ENCODE measurements at places on chromosomes 1 and 21. TPM values are rescaled to one million over a fixed set of nuclear protein-coding genes. Genes with fewer than 3 reads are reported as not detected.

GRCh38 chr1:109773900-109774485 is 10.3 kb upstream of the EPS8L3 start:
- H3K36me3 ChIP-seq, result no peaks in the 10 kb centered on the region
- no peak for DNase-seq
- no peak overlapping the region for H3K27ac ChIP-seq
- peaks cover 22% of the 10 kb centered on the region for H3K4me1 ChIP-seq

DNA sequence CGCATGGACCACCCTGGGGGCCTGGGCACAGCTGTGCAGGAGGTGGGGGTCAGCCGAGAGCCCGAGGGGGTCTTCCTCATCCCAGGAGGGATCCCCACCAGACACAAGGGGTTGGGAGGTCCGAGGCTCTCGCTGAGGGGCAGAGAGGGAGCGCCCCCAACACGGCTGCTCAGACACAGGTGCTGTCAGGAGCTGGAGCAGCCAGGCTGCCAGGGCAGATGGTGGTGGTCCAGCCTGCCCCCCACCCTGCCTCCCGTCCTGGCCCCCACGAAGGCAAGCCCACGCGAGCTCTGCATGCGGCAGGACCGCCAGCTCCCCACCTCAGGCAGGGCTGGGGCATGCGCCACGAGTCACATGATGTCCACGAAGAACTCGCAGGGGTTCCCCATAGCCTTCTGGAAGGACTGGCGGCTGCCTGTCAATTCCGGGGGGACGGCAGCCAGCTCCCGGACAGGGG is 4.7 kb downstream of the TAS1R3 start:
- H3K27me3 ChIP-seq, result no peaks in the 10 kb centered on the region
- H3K36me3 ChIP-seq, result peaks cover 4% of the 10 kb centered on the region
- H3K27ac ChIP-seq, result no peak overlapping the region
- H3K4me3 ChIP-seq, result no peak overlapping the region
- no peak for DNase-seq

DNA sequence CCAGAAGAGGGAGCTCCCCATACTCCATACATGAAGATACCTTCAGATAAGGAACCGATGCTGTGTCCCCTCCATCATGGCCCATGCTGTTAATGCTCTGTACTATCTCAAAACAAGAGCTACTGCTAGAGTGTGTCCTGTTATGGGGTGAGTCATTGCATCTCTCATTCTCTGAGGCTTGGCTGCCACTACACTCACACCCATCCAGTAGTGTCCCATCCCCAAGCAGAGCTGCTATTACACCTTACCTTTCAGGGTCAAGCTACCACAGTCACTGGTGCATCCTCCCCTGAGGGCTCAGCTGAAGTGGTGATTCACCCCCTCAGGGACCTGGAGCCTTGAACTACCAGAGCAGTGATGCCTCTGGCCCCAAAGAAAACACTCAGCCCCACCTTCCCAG is 198.5 kb downstream of the PLA2G4A start:
- no peak overlapping the region for H3K27ac ChIP-seq
- DNase-seq, result no peak
- H3K4me3 ChIP-seq, result no peak overlapping the region
- H3K27me3 ChIP-seq, result no peaks in the 10 kb centered on the region

GRCh38 chr1:52263153-52263910 is 102.7 kb downstream of the CC2D1B start:
- DNase-seq, result no peak
- H3K36me3 ChIP-seq, result no peaks in the 10 kb centered on the region
- H3K27me3 ChIP-seq, result peaks cover 3% of the 10 kb centered on the region
- H3K27ac ChIP-seq, result no peak overlapping the region
- no peak overlapping the region for H3K4me3 ChIP-seq

DNA sequence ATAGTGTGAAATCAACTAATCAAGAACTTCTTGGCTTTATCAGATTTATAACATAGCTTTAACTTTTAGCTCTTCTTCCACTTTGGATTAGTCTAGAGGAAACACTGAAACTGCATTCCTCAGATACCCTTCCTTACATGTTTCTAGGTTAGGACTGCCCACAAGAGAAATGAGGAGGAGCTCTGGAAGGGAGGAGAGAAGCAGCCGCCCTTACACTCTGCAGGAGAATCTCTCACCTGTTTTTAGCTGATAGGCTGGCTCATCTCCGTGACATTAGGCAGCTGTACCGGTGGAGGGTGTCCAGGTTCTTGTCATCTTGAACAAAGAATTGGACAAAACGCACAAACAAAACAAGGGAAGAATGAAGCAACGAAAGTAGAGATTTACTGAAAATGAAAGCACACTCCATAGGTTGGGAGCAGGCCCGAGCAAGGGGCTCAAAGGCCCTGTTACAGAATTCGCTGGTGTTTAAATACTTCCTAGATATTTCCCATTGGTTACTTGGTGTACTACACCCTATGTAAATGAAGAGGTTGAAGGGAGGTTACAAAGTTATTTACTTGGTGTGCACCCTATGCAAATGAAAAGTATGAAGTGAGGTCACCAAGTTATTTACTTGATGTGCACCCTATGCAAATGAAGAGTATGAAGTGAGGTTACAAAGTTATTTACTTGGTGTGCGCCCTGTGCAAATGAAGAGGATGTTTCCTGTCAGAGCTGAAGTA is 524.9 kb upstream of the CHRM3 start:
- no peak overlapping the region for H3K27ac ChIP-seq
- H3K4me1 ChIP-seq, result no peaks in the 10 kb centered on the region
- no peaks in the 10 kb centered on the region for H3K36me3 ChIP-seq
- no peak overlapping the region for H3K4me3 ChIP-seq
- H3K27me3 ChIP-seq, result no peaks in the 10 kb centered on the region

Gene GJA4
- total RNA-seq, result not detected
